Stimulated activated naive B cell treated with anti-CD40 and anti-IgM and Interleukin-4, amounts not matched to agents 10 μg/mL and 1 μg/mL and 100 μg/mL, for 72 hours (primary cell): ENCODE measurements at places on chromosomes 13 and 19.

DNA sequence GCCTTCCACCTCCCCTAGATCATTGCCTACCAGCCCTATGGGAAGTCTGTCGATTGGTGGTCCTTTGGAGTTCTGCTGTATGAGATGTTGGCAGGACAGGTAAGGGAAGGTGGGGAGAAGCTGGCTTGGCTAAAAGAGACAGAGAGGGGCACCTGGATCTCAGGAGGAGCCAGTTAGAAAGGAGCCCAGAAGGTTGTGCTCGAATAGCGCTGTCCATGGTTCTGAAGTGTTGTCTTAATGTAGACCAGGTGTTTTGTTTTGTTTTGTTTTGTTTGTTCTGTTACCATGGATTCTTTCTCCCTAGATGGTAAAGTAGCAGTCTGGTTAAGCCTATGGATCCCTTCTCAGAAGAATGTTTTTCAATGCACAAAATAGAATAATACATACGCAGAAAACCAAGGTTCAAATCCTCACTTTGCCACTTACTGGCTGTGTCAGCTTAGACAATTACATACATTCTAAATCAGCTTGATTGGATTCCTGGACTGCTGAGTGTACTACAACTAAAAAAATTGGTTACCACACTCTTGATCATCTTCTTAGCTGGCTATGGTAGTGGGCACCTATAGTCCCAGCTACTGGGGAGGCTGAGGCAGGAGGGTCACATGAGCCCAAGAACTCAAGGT is 5.9 kb upstream of the CACNG7 start:
- peaks cover 6% of the 10 kb centered on the region for H3K36me3 ChIP-seq
- DNase-seq, result no peak
- peaks cover 66% of the 10 kb centered on the region for H3K27me3 ChIP-seq
- no peak overlapping the region for H3K27ac ChIP-seq
- peaks cover 22% of the 10 kb centered on the region for H3K4me1 ChIP-seq

DNA sequence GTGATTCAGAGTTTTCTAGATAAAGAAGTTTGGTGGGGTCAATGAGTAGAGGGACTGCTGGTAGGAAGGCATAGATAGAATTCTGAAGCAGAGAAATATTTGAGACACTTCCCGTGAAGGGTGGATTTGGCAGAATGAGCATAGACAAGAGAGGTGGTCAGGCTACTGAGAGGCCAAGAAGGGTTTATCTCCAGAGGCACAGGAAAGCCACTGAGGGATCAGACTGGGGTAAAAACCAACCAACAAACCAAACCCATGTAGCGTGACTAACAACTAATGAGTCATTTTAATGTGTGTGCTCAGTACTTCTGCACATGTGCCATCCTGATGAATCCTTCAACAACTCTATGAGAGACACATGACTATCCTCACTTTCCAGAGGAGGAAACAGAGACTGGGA is 60.0 kb upstream of the SERP2 start:
- H3K4me3 ChIP-seq, result no peak overlapping the region
- no peak overlapping the region for H3K27ac ChIP-seq
- H3K36me3 ChIP-seq, result no peaks in the 10 kb centered on the region
- no peak for DNase-seq

DNA sequence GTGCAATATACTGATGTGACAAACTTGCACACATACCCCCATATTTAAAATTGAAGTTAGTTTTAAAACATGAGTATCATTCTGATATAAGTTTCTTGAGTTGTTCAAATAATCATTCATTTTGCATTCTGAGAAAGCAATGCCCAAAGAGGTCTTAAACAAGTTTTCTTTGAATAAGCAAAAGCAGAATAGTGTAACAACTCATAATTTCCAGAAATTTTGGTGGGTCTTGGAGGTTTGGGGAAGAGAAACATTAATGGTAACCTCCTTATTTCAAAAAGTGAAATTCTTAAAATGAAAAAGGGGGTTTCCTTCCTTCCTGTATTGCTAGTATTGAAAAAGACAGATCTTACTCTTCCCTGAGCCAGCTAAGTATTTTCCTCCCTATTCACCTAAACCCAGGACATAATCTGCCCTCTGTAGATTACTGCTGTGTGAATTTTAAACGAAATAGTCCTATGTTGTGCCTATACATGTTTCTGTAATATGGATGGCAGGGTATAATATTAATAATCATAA is 30.4 kb downstream of the SLC25A15 start:
- no peak overlapping the region for H3K4me3 ChIP-seq
- H3K27ac ChIP-seq, result no peak overlapping the region
- DNase-seq, result no peak
- H3K27me3 ChIP-seq, result no peaks in the 10 kb centered on the region

DNA sequence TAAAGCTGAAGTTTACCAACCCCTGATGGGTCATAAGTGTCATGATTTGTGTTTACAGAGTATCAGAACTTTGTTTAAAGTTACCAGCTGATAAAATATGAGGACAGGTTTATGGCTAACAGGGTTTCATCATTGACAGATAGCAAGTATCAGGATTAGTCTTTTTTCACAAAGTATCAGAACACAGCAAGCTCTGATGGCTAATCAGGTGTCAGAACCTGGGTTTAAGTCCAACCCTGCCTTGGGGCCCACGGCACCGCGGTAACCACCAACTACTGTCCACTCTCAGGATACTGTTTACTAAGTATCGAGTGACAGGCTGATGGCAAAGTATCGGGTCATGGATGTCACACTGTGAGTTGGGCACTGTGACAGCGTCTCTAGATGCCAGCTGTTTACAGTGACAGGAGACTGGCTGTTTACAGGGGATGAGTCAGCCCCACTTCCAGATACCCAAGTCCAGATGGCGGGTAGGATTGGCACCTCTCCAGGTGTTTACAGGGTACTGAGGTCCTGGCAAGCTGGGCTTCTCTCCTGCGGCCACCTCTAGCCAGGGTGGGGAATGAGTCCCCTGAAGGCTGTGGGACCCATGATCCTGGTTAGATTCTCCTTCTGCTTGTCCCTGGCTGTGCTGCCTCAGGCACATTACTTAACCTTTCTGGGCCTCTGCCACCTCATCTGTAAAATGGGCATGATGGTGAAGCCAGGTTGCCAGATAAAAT is 21.8 kb downstream of the ARRDC2 start:
- H3K4me3 ChIP-seq, result no peak overlapping the region
- H3K36me3 ChIP-seq, result no peaks in the 10 kb centered on the region
- no peak for DNase-seq
- H3K27me3 ChIP-seq, result no peaks in the 10 kb centered on the region
- H3K4me1 ChIP-seq, result peaks cover 17% of the 10 kb centered on the region

DNA sequence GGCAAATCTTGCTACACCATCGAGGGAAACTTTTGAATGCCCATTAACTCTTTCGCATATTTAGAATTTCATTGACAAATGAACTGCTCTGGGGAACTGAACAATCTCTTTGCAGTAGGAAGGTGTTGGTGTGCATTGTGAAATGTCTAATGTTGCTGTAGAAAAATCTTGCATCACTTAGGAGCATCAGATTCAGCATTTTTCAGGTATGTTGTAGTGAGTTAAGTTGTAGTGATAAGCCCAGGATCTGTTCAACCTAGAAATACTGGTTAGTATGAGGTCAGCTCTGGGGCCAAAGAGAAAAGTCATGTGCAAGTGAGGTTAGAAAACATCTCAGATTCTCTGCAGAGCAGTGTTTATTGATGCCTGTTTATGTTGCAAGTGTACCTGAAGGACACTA is 4.1 kb downstream of the FRY start:
- no peaks in the 10 kb centered on the region for H3K36me3 ChIP-seq
- peaks cover 15% of the 10 kb centered on the region for H3K27me3 ChIP-seq
- peaks cover 24% of the 10 kb centered on the region for H3K4me1 ChIP-seq
- no peak for DNase-seq
- H3K4me3 ChIP-seq, result no peak overlapping the region
